Hepatocyte (in vitro differentiated cells): ENCODE measurements at places on chromosomes 2 and 18. TPM values are rescaled to one million over a fixed set of nuclear protein-coding genes. Genes with fewer than 3 reads are reported as not detected.

GRCh38 chr2:204650611-204651010, 105.3 kb downstream of the PARD3B start:
- DNase-seq = no peak

DNA sequence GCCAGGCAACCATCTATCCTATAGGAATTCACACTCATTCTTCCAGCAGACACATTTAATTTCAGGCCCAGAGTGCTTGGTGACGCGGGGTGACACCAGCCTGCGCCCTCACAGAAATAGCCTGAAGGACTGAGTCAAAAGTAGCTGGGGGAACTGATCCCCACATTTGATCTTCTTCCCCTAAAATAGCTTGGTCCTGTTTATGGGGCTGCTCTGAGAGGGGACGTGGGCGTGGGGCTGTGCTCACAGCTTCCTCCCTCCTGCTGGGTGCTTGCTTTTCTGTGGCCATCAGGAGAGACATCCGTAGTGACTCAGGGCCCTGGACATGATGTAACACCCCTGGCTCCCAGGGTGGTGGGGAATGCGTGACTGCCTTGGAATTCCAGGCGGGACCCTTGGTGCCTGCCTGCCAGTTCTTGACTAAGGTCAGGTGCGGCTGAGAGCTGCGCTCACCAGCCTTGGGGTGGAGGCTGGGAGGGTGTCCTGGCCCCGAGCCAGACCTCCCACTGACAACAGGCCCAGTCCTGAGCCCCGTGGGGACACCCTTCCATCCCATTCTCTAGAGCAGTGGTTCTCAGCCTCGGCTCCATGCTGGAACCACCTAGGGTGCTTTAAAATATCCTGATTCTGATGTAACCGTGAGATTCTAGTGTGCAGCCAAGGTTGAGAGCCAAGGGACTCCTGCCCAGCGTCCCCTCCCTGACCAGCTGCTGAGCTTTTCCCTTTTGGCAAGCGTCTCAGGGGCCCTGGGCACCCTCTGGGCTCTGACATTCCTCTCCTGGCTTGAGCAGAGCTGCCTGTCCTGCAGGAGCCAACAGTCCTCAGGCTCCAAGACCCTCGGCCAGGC, 47.4 kb upstream of the SMAD7 start:
- peak; percentile 88 for DNase-seq

DNA sequence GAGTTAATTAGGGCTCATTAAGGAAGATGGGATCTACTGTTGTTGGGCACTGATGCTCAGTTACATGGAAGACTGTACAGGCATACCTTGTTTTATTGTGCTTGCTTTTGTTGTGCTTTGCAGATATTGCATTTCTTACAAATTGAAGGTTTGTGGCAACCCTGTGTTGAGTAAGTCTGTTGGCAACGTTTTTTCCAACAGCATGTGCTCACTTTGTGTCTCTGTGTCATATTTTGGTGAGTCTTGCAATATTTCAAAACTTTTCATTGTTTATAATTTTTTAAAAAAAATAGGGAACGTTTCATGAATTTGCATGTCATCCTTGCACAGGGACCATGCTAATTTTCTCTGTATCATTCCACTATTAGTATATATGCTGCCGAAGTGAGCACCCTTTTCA, 15.6 kb downstream of the PHLPP1 start:
- DNase-seq = no peak

Gene REEP1
- total RNA-seq = 24.2 and 26.5 TPM in 2 replicates

Gene UGT1A7
- 0.07 TPM in 1 of 2 replicates, not detected in the other for total RNA-seq
